SHP77 (cell line): ENCODE measurements at places on chromosomes 4 and X.

DNA sequence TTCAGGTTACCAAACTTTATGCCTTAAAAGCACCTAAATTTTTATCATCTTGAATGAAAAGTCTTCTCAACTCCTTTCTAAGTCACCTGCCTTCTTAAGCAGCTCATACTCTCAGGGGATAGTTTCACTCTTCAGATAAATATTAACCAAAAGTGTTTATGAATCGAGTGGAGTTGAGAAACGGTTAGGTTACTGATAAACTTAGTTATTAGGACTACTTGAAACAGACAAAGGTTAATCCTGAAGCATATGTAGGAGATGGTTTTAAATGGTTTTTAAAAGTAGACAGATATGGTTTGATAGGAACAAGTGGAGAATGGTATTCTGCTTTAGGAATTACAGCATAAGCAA lies 32.8 kb downstream of the CLDN22 start:
- DNase-seq: no peak

DNA sequence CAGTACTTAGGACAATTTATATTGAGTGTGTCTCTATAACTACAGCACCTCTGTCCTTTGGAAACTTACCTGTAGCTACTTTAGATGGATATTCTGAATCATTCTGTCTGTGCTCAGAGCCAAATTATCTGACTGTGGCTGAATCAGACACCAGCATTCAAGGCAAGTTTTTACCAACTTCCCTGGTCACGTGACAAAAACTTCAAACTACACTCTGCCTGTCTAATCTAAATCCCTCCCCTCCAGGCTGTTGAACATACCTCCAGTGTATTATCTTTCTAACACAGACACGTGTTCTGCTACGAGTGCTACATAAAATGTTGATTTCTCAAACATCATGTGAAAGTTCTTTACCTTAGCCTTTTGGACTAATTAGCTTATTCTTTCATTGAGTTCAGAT lies 641.2 kb upstream of the CPEB2 start:
- DNase-seq: no peak

GRCh38 chr4:54687887-54688841 lies 30.4 kb downstream of the KIT start:
- DNase-seq: no peak

DNA sequence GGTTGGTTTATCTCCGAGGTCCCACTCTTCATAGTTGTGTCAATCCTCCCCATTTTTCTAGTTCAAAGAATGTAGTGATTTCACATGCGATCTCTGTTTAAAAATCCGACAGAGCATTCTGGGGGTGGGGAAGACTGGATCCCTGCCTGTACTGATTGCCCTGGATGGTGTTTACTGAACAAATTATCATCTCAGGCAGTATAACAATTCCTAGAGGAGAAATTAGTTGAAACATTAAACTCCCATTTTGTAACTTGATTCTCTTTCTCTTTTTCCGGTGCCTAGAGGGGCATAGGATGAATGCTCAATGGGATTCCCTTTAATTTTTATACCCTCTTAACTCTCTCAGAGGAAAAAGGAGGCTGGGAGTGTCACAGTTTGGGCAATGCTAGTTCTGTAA lies 10.0 kb upstream of the CWH43 start:
- DNase-seq: no peak

DNA sequence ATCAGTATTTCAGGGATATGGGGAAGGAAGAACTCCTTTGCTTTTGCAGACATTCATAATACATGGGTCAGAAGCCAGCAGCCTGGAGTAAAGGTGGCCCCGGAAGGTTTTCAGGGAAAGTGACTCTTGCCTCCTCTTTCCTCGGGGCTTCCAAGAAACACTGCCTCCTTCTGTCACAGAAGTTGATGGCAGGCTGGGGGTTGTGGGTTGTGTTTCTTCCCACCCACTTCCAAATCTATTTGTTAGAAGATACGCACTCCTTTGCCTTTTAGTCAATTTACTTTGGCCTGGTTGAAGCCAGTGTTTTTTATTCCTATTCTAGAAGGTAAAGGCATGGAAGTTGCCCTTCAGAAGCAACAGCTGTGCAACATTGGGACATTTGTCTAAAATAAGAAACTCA lies 19.7 kb downstream of the KIT start:
- no peak for DNase-seq

DNA sequence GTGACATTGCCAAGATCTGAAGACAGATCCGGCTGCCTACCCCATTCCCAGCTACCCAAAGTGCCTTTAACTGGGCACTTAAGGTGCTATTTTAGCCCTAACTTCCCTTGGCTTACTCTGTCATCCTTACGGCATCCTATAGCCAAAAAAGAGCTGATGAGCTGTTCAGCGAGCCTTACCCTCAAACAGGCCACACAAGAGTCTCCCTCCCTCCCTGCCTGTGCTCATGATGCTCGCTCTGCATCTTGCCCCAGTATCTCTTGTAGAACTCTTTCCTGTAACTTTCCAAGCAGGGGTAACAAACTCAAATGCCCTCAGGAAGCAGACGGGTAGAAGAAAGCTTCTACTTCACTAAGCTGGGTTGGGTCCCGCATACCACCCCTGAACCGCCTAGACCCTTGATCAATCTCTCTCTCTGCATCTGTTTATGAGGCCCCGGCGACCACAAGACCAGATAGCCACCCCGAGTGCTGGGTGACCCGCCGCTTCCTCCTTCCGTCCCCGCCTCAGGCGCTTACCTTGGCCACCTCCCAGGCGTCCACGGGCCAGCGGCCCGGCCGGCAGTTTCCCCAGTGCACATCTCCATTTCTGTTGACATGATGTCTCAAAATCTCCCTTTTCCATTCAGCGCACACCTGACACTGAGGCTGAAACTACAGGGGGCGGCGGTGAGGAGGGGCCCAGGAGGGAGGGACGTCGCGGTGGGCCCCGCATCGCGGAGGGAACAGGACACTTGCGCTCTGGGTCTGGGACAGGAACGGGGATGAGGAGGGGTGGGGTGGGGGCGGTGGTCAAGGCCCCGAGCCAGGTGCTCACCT lies 663 bp downstream of the CXorf38 start:
- no peak for DNase-seq

DNA sequence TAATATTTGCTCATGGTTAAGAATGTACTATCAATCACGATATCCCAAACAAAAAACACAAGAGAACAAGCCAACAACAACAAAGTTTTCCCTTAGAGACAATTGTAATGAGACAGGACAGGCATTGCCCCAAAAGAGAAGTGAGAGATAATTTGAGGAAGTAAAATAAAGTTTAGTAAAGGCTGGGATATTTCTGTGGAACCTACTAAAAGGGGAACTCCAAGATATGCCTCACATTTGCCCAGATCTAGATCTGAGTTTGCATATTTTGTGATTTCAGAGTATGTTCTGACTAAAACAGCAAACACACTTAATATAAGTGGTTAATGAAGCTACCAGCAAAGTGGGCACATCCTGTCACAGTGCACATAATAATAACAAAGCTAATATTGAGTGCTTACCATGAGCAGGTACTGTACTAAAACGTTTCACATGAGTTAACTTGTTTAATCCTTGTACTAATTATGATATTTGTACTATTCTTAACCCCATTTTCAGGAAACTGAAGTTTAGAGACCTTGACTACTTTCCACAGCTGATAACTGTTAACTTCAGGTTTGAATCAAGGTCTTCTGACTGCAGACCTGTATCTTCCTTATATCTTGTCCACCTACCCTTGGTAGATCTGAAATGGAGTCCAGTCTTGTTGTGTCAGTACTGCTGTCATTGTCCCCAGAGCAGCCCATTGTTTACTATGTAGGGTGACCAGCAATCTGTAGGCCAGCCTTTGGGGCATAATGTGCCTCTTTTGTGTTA lies 26.0 kb upstream of the BMP2K start:
- no peak for DNase-seq

- no peak for DNase-seq
Observed at GRCh38 chrX:20995829-20996228, 378.4 kb upstream of the CNKSR2 start.

DNA sequence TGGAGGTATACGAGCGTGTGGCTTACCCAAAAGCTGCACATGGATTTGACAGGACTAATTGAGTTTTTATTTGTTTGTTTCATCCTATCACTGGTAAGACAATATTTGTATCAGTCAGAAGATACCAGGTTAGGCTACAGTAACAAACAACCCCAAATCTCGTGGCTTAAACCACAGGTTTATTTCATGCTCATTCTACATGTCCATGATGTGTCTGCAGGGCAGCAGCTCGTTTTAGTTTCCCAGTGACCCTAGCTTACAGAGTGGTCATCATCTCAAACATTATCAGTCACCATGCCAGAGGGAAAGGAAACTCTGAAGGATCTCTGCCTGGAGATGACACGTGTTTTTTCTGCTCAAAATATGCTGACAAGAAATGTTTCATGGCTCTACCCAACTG lies 108.3 kb downstream of the SHROOM3 start:
- no peak for DNase-seq

- DNase-seq: no peak
Observed at GRCh38 chr4:35300996-35301774, 943.1 kb downstream of the ARAP2 start.

DNA sequence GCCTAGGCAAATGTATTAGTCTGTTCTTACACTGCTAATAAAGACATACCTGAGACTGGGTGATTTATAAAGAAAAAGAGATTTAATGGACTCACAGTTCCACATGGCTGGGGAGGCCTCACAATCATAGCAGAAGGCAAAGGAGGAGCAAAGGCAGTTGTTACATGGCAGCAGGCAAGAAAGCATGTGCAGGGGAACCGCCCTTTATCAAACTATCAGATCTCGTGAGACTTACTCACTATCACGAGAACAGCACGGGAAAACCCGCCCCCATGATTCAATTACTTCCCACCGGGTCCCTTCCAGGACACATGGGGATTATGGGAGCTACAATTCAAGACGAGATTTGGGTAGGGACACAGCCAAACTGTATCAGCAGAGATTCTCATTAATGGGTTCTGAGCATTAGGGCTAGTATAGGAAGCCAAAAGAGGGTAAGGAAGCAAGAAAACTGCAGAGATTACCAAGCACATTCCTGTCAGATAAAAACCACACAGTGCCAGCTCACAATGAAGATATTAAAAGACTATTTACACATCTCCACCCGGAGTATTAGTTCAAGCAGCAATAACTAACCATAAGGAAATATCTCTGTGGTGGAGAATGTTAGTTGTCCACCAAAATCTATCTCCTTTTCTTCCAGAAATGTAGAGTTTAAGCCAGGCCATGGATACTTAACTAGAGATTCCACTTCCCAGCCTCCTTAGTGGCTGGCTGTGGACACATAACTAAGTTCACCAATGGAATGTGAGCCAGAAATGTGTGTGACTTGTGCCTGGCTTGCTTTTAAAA lies 61.2 kb upstream of the HOPX start:
- DNase-seq: no peak

DNA sequence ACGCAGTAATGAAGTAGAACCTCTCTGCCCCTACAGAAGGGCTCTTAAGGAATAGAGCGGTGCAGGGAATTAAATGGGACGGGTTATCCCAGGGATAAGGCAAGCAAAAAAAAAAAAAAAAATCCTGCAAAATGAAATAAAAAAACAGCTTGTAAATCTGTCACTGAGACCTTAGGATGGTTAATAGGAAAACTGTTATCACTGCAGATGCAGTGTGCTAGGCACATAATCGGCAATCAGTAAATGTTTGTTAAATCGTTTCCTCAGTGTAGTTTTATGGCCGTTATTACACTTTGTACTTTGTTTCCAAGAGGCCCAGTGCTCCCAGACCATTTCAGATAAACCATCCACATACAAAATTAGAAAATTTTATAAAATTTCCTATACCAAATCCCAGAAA lies 1.0 kb downstream of the HNRNPH2 start:
- no peak for DNase-seq

GRCh38 chrX:105753411-105753810 lies 68.9 kb upstream of the NRK start:
- no peak for DNase-seq

GRCh38 chrX:17459008-17459611 lies 84.1 kb downstream of the NHS start:
- DNase-seq: no peak

DNA sequence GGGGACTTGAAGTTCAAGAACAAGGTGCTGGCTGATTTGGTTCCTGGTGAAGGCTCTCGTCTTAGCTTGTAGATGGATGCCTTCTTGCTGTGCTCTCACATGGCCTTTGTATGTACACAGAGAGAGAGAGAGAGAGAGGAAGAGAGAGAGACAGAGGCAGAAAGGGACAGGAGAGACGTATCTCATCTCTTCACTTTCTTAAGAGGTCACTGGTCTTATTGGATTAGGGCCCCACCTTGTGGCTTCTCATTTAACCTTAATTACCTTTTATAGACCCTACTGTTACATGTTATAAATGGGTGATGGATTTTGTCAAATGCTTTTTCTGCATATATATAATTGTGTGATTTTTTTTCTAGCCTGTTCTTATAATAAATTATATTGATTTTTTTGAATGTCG lies 1444.2 kb downstream of the ADGRL3 start:
- DNase-seq: peak; percentile 58
